ENCODE measurements at places on chromosomes 3 and 15.

GRCh38 chr15:101389362-101389761, 94.3 kb upstream of the SNRPA1 start:
- no peak for DNase-seq

DNA sequence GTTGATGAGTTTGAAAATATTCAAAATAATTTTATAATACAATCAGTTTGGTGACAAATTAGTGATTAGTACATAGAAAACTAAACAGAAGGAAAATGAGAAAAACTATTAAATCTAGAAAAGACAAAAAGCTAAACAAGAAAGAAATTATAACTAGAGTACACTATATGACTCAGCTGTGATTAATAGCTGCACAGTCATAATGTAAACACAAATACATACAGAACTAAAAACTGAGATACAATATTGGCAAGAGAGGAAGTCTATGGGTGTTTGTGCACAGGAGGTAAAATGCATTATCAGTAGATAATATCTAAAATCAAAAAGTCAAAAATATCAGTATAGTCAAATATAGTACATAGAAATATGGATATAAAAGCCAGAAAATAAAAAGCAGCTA, 80.7 kb upstream of the PCSK6 start:
- DNase-seq, result no peak

GRCh38 chr3:101725194-101725889, 928 bp downstream of the CEP97 start:
- no peak for DNase-seq

DNA sequence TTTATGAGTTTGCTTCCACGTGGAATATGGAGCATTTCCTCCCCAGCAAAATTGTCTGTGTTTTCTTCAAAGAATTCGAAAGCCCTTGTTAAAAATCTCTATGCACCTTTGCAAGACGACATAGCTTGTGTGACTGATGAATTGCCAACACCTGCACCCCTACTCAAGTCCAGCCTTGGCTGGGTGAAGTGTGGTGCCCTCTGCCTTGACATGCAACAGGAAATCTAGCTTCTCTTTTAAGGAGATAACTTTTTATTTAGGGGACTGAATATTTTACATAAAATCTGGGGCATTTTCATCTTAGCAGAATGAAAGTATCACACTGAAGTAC, 647 bp downstream of the HMG20A start:
- DNase-seq, result no peak

GRCh38 chr3:56314842-56315241, 153.4 kb downstream of the ERC2 start:
- DNase-seq, result no peak
